ENCODE measurements at places on chromosomes 5 and 9.
A peak's percentile ranks its signal among the peaks of the same experiment; 100 is the strongest.

DNA sequence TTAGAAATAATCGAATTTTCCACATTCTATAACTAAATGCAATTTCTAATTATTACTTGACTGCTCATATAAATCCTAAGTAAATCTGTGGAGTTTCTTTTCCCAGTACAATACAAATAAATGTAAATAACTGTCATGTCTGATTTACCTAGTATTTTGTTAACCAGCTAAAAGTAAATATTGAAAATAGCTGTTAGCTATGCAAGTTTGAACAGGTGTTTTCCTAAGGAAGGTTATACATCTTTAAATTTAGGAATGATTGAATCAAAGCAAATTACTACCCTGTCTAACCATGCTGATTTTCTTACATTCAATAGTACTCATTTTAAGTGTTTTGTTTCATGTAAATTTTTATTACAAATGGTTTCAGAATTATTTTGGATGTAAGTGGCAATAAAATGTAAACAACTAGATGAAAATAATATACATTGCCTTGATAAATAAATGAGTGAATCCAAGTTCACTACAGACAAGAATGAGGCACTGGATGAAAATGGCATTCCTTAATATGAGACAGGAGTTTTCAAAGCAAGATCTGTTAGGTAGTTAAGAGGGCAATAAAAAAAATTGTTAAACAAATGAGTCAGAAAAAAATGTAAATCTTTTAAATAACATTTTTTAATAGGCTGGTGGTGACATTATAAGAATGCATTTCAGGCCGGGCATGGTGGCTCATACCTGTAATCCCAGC is 15.8 kb downstream of the MCIDAS start:
- no peak for DNase-seq

DNA sequence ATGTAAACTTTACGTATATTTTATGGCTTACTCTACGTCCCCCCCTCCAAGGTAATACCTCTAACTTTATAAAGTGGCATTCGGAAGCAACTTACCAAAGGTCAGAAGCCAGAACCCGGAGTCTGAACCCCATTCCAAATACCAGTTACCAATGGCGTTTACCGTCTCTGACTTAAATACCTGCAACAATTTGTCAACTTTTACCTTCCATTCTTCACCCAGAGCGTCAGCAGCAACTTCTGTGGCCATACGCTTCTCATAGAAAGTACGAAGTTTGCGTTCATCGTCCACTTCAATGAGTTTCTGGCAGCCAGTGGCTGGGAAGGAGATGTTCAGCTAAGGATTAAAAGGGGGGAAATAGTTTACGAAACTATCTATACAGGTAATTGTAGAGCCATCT is 753 bp downstream of the RPS6 start:
- DNase-seq = no peak

- DNase-seq = no peak
Observed at GRCh38 chr9:82127465-82127864, 138.9 kb downstream of the SPATA31D1 start.

DNA sequence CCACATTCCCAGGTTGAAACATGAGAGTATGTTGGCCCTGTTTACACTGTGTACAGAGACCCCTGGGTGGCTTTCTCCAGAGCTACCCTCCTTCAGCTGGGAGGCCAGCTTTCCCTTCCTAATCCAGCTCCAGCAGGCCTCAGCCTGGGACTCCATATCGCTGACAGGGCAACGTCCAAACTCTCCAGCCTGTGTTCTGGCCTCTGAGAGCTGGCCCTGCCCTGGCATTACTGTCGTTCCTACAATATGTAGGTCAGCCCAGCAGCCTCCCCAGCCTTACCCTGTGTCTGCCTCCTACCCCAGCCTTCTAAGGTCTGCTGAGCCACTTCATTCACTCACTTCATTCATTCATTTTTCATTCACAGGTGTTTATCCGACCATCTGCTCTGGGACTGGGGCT is 8.3 kb upstream of the EEIG1 start:
- DNase-seq = no peak

DNA sequence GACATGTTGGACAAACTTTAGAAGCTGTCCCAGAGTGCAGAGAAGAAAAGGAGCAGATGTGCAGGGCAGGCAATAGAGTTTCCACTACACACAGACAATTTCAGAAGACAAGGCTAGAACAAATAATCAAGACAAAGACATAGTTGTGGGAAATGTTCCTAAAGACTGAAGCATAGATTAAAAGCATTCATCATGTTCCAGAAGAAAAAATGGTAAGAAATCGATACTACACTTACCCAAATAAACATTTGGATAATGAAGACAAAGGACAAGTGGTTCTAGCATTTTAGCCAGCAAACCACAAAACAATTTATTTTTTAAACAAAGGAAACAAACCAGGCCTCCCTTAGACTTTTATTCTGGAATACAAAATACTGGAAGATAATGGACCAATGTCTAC is 97.9 kb downstream of the FSTL4 start:
- no peak for DNase-seq

- DNase-seq = no peak
Observed at GRCh38 chr5:98898743-98899142, 30.1 kb downstream of the CHD1 start.

GRCh38 chr5:56815658-56816545 is 553 bp downstream of the MAP3K1 start:
- DNase-seq = peak; percentile 27

DNA sequence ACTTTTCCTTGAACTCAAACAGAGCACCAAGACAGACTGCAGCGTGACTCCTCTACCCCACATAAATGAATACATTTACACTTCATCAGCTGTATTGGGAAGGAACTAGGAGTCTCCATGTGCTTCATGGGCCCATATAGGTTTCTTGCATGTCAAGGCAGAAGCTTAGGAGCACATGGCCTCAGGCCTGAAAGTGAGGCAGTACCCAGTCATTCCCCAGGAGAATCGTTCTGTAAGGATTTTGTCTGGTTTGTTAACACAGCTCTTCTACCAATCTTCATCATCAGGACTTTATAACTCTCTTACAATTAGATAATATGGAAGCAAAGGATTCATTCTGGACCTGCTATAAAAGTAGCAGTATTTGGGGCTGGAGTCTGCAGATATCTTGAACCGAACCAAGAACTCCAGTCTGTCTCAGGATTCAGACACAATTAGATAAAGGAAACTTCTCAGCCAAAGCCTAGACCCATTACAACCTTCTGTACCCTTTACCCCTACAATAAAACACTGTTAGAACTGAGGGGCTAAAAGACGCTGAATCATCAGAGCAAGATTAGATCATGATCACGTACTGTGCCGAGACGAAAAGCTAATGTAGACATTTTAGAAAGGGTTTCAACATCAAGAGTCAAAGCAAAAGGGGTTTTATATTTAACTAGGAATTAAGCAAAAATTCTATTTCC is 385.5 kb upstream of the SLC30A5 start:
- no peak for DNase-seq

GRCh38 chr5:78983601-78984438 is 1.3 kb downstream of the ARSB start:
- no peak for DNase-seq

- no peak for DNase-seq
Observed at GRCh38 chr9:90724112-90724511, 77.5 kb upstream of the SYK start.

DNA sequence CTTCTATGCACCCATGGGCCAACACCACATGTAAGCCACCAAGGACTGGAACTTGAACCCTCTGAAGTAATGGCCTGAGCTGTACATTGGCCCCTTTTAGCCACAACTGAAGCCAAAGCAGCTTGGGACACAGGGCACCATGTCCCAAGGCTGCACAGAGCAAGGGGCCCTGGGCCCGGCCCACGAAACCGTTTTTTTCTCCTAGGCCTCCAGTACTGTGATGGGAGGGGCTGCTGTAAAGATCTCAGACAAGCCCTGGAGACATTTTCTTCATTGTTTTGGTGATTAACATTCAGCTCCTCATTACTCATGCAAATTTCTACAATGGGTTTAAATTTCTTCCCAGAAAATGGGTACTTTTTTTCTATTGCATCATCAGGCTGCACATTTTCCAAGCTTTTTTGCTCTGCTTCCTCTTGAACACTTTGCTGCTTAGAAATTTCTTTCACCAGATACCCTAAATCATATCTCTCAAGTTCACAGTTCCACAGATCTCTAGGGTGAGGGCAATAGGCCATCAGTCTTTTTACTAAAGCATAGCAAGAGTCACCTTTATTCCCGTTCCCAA is 25.5 kb upstream of the FBXW11 start:
- DNase-seq = no peak

- no peak for DNase-seq
Observed at GRCh38 chr5:108459769-108460168, 77.9 kb upstream of the FBXL17 start.

- no peak for DNase-seq
Observed at GRCh38 chr5:112419986-112420864, 1.1 kb upstream of the EPB41L4A start.

GRCh38 chr5:4348919-4349318 is 753.3 kb downstream of the IRX1 start:
- no peak for DNase-seq

DNA sequence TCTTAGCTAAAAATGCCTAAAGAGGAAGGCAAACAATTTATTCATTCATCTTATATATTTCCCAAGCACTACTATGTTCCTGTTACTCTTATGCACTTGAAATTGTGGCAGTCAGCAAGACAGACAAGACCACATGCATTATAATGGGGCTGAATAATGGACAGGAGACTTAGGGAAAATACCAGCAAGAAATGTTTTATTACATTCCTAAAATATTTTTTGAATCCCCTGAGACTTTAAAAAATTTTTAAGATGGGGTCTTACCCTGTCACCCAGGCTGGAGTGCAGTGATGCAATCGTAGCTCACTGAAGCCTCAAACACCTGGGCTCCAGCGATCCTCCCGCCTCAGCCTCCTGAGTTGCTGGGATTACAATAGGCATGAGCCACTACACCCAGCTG is 13.2 kb downstream of the ZCCHC9 start:
- DNase-seq = no peak

DNA sequence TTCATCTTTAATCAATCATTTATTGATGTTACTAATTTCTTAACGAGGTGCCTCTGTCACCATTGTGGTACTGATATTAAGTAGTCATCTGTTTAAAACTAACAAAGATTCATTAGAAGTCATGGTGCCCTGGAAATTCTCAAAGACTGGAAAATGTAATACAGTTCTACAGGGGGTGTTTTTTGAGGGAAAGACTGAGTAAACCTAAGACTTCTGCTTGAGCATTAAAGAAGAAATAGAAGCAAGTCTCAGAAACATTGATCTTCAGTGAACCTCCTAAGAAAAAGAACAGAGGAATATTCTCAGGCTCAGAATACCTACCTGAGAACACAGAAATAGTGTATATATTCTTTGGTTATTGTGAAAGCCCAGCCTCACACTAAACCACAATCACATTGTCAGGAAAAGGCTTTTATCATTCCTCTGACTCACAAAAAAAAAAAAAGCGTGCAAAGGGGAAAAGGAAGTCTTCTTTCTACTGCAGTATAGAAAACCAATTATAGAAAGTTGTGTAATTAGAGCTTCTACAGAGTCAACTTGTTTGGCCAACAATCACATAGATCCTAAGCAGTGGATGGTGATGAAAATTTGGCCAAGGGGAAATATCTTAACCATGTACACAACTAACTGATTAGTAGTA is 60.8 kb downstream of the HINT1 start:
- DNase-seq = no peak

DNA sequence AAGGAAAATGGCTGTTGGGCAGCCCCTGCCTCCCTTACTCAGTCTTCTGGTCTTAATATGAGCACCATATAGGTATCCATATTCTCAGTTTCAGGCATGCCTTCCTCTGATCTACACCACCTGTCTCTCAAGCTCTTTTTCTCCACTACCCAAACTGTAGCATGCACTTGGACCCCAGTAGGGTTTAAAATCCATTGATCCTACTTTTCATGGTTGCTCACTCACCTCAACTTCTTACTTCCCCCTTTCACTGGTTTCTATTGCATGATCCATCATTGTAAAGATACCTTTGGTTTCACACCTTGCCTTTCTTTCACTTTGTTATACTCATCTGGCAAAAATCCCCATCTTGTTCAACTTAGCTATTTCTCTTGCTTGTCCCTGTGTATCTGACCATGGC is 159.4 kb downstream of the KDM4C start:
- DNase-seq = no peak

DNA sequence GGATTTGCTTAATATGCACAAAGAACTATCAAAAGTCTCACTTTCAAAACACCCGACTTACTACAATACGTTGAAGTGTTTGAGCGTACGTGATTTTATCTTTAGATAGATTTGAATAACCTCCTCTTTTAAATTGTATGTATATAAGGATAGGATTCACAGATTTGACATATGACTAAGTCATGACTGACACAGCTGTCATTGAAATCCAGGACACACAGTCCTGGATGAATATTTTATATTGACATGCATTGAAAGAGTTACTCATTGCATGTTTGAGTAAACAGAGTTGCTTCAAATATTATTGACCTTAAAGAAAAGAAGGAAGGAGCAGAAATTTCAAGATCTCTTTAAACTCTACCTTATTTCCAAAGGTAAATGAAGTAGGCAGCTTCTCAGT is 3.3 kb downstream of the MUSK start:
- no peak for DNase-seq

DNA sequence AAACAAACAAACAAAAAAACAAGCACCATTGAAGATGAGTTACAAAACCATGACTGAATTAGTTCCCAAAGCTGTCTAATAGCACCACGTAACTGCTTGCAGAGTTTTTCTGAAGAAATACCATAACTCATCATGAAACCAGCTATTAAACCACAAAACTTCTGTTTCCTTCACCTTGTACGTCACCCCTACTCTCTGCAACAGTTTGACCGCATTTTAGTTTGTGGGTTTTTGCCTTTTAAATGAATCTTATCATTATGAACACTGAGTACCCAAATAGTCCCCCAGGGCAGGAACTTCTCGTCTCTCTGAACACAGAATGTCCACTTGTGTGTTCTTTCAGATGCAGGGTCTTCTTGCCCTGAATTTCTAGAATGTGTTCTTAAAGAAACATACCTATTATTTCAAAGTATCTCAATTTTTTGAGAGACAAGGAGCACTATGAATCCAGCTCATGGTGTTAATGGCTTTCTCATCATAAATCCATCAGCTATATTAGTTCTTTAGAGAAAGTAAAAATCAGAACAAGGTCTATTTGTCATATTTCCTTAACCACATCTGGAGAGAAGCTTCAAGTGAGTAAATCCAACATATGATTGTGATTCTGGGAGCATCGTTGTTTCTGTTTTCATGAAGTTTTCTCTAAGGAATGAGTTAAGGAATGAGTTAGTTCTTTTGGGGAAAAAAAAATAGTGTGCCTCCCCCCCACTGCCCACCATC is 210.6 kb downstream of the AUH start:
- DNase-seq = no peak

- no peak for DNase-seq
Observed at GRCh38 chr5:7927466-7928375, 58.8 kb downstream of the MTRR start.

- no peak for DNase-seq
Observed at GRCh38 chr5:80031109-80031508, 4.0 kb upstream of the THBS4 start.

DNA sequence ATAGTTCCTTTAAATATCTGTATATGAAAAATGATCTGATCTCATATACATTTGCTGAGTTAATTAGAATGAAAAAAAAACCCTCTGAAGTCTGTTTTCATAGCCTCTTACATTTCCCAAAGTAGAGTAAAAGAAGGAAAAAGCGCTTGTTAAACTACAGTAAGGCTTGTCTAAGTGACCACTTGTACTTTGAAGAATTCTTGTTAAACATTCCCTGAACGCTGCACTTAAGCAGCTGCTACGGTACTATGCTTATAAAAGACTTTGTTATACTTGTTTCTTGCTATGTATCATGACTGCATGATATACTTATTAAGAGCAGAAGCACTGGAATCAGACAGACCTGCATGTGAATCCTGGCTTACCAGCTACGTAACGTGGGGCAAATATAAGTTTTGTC is 81.7 kb upstream of the MTAP start:
- no peak for DNase-seq
